ENCODE measurements at places on chromosomes 3 and 15.

GRCh38 chr15:49145651-49146609 is 9.5 kb downstream of the COPS2 start:
- DNase-seq = no peak

DNA sequence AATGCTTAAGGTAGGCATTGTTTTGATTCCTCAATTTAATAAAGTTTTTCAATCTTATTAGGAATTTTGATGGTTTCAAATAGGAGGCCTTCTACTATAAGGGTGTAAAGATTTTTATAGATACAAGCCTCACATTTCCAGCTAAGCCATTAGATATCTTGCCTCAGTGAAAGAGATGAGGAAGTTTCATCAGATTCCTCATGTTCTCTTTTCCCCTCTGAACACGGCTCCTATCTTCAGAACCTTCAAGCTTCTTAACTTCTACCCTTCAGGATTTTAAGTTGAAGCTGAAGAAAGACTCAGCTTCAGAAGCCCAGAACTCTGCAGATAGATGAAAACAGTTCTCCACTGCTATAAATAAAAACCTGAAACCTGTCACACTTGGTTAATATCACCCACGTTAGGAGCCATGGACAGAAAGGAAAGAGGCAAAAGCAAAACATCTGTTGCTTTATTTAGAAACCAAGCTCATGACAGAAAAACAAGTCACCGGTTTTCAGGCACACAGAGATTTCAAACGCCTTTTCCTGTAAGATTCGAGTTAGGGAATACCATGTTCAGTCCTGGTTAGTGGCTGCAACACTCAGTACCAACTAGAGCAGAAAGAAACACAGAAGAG is 82.2 kb upstream of the GOLGA8B start:
- DNase-seq = no peak

- DNase-seq = no peak
These were observed 159.5 kb downstream of the CD47 start for GRCh38 chr3:107931326-107931725.

GRCh38 chr15:64216730-64217428 is 54.1 kb upstream of the PPIB start:
- no peak for DNase-seq

- DNase-seq = no peak
These were observed 2.7 kb downstream of the BCL6 start for GRCh38 chr3:187742351-187743171.

GRCh38 chr3:138007898-138008297 is 2.1 kb upstream of the CLDN18 start:
- DNase-seq = no peak

All from stimulated activated CD4-positive, alpha-beta T cell treated with anti-CD3 and anti-CD28 coated beads, Interleukin-1b, Interleukin-23, amount 100 ng/mL, for 48 hours (primary cell).